Stimulated activated CD4-positive, alpha-beta T cell treated with anti-CD3 and anti-CD28 coated beads, Interleukin-1b, Interleukin-23, amount 100 ng/mL, for 48 hours (primary cell): ENCODE measurements at places on chromosomes 6 and 20.

DNA sequence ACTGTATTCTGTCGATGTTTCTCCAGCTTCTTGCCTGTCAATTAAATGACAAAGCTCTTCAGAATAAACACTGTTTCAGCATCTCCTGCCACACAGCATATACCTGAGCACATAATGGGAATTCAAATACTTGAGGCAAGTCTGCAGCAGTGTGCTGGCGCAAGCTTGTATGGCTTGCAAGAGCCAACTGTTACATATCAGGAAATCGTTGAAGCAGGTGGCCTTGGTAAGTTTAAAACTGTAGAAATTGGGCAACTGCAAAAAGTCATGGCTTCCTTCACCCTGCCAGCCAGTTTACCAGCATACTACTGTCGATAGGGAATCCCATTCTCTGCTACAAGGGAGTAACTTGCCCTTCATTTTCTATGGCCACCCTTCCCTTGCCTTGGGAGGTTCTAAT, 23.0 kb downstream of the CPNE1 start:
- DNase-seq = no peak

DNA sequence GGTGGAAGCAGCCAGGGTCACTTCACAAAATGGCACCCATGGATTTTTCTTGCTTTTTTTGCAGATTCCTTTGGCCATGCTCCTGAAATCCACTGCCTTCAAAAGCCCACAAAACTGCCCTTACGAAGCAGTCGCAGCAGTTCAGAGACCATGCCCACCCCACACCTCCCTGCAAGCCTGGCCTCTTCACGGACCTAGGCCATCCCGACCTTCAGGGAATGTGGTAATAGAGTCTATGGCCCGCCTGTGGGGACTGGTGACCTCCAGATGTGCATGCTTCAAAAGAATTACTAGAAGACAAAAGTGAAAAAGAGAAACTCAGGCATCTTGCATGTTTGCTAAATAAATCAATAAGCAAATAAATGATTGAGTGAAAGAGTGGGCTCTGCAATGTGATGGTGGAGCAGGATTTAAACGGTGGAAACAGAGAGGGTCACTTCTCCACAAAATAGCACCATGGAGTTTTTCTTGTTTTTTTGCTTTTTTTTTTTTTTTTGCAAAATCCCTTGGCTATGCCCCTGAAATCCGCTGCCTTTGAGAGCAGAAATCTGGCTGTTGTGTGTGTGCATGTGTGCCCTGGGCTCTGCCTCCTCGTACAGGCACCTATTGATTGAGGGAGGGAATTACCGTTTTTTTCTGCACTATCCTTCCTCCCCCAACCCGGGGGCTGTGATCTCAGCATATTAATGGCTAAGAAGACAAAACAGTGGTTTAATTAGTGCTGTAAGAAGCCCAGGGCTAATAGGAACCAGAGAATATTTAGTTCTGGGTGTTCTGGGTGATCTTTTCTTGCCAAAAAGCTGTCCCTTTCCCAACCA, 107.4 kb downstream of the PXDC1 start:
- no peak for DNase-seq

DNA sequence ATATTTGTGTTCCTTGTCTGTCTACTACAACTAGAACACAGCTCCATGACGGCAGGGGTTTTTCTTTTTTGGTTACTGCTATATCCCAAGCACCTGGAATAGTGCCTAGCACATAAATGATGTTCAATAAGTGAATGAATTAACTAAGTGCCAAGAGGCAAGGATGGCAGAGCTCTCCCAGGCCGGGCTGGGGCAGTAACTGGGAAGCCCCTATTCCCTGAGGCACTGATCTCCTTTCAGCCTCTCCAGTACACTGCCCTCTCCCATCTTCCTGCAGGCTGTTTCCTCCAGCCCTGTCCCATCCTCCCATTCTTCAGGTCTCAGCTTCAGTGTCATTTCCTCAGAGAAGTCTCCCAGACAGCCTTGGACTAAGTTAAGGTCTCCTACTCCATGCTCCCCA, 29.0 kb upstream of the SPDEF start:
- no peak for DNase-seq

DNA sequence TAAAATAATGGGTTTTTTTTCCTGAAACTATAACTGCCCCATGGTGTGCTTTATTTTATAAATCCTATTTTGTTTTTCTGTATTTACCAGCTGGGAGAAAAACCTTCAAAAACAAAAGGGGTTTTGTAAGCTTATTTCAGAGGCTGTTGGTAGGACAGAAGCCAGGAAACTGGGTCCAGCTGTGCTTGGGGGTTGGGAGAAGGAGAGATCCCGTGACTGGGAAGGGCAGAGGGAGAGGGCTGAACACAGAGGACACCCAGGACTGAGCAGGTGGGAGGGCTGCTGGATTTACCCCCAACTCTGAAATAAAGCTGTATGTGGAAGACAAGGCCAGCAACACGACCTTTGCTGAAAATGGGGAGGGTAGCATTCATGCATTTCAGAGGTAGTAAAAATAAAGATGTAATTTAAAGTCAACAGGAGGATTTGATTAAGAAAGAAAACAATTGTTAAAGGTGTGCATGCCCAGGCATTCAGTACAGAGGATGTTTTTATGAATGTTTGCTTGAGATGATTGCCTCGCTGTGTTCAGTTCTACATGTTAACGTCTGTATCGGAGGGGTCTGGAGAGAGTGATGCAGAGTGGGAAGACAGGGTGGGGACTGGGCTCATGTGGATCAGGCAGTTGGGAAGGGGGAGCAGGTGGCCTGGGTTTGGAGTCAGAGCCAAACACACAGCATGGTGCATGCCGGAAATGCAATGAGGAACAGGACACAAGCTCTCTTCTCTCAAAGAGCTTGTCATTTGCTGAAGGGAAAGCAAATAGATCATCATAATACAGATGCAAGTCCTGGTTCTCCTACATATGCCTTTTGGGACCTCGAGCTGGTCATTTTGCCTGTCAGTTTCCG, 21.4 kb downstream of the ARFGEF3 start:
- DNase-seq = no peak

DNA sequence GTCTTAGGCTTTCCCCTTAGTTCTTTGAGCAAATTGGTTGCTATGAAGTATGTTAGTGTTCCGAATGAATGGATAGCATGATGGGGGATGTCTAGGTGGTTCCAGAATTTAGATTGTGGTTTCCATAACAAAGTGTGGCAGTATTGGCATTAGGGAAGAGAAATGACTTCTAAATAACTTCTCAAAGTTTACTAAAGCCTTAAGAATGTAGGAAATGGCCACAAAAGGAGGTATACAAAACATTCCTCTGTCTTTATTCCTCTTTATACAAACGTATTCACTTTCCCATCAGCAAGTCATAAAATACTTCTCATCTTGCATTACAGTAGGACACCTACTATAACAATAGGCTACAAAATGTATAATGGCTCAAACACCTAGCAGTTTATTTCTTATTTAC, 279.6 kb downstream of the ESR1 start:
- DNase-seq = no peak

DNA sequence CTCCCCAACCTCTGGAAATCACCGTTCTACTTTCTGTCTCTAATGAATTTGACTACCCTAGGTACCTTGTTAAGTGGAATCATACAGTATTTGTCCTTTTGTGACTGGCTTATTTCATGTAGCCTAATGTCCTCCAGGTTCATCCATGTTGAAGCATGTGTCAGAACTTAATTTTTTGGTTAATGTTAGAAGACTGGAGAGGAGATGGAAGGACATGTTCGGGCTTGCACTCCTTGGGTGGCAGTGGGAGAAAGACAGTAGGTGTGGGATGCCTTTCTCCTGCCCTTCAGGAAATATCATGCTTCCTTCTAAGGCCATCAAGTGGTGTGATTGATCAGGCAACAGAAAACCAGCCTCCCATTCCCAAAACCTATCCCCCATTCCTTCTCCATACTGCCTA, 61.1 kb upstream of the RNF144B start:
- DNase-seq = no peak

DNA sequence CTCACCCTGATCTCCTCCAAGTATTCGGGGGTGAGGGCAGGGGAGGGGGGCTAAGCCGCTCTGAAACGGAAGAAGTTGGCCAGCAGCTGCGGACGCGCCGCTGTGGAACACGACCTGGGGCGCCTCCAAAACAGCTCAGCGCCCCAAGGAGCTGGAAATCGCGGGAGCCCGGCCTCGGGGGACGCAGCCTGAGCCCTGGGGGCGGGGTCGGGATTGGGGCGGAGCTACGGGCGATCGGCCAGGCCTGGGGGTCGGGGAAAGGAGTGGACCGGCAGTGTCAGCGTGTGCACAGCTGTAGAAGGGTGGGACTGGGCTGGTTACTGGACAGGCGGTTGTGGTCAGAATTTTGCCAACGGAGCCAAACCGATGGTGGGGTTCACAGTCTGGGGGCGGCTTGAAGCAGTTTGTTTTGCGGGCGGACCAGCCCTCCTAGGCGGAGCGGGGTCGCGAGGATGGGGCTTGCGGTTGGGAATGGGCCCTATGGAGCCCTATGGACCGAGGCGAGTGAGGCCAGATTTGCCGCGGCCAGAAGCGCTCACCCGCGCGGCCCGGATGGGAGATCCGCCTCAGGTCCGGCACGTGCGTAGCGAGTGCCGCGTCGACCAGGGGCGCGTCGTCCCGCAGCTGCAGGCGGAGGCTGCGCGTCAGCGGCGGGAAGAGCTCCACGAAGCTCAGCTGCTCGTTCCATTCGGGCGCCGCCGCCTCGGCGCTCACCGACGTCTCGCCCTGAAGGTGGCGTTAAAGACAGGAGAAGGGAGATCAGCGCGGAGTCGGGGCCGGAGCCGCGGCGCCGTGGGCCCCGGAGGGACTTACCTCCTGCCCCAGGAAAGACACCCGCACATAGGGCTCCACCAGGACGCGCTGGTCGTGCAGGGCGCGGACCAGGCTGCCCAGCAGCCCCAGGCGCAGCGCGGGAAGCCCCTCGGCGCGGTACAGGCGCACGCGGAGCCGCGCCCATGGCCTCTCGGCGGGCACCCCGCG, 14.3 kb upstream of the SPAG4 start:
- peak; percentile 79 for DNase-seq

DNA sequence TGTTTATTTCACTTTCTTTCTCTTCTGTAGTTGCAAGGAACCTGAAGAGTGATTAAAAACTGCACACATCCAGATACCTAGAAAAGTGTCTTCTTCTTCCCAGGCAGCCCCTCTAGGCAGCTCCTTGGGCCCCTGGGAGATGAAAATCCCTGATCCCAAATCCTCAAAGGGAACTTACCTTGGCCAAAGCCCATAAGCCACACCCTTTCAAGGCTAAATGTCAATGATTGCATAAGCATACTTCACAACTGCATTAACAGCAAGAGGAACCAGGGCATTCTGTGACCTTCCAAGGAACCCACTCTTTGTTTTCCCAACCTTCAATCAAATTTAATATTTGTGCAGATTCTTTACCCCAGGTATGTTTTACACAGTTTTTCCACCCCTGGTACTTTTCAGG, 4.4 kb upstream of the HMGN3 start:
- no peak for DNase-seq

DNA sequence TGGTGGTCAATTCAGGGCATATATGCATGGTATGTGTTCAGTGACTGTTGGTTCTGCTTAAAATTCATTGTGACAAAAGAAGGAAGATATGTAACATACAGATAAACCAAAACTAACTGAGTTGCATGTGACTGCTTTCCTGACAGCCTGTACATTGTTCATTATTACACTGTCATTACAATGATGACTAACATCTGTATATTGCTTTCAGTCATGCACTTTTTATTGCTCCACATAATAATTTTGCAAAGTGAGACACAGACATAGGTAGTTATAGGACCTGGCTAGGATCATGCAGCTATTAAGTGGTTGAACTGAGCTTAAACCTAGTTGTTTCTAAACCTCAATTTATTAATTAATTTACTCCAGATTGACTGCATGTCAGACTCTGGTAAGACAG, 703.2 kb downstream of the HDGFL1 start:
- DNase-seq = no peak
